Fibroblast of pulmonary artery (primary cell): ENCODE measurements at places on chromosomes 7 and 10.

DNA sequence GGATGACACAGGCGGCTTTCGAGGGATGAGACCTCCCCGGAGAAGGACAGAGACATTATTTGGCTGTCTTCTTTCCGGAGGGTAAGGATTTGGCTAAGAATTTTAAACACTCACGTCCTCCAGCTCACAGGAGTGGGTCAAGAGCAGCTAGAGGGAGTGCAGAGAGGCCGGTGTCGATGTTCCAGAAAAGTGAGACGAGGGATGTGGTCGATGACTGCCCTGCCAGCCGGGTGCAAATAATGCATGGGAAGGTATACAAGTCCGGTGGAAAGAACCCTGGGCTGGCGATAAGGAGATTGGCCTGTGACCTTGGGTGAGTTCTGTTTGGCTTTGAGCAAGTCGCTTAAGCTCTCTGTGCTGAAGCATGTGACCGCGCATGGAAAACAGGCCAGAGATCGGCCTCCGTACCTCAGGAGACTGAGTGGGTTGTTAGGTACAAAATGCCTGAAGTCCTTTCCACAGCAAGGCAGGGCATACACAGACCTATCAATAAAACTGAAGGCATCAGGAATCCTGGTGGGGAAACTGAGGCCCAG, 149.1 kb downstream of the UBE2H start:
- no peak for DNase-seq

GRCh38 chr10:76972541-76972940, 665.1 kb downstream of the KCNMA1 start:
- no peak for DNase-seq

DNA sequence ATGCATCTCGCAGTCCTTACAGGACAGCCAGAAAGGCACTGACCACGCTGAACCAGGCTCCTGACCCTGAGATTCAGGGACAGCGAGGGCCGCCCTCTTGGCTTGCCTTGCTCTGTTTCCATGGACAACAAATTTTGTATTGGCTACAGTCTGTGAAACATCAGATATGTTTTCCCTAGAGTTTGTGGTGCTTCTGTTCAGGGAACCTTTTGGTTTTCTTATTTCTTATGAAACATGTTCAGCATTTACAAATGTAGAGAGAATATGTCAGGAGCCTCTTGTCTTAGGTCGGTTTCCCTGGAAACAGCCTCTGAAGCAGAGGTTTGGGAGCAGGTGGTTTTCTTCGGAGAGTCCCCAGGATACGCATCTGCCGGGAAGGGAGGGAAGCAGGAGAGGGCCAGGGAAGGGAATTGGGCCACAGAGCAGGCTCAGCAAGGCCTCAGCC, 260.1 kb downstream of the CCDC3 start:
- DNase-seq = no peak

- no peak for DNase-seq
Observed at GRCh38 chr7:50674299-50674698, 108.4 kb downstream of the GRB10 start.

GRCh38 chr7:9921326-9921725, 1052.3 kb upstream of the PHF14 start:
- DNase-seq = no peak

DNA sequence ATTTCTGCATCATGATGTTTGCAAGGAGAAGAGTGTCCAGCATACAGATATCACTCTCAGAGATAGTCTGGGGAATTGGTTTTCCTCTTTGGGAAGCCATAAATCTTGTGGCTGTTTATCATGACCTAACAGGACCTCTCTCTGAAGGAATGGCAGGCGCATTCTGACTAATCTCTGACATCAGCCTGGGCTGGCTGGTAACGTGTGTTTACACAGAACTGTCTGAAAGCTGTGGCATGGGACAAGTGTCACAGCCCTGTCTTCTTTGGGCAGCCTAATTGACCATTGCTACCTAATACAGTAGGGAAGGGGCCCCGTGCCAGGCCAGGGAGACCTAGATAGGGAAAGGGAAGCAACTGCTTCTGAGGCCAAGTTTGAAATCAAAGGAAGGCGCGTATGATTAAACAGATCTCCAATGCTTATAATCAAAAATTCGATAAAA, 73.9 kb upstream of the CABCOCO1 start:
- no peak for DNase-seq

GRCh38 chr10:44689368-44689767, 221.8 kb upstream of the TMEM72 start:
- peak; percentile 14 for DNase-seq

DNA sequence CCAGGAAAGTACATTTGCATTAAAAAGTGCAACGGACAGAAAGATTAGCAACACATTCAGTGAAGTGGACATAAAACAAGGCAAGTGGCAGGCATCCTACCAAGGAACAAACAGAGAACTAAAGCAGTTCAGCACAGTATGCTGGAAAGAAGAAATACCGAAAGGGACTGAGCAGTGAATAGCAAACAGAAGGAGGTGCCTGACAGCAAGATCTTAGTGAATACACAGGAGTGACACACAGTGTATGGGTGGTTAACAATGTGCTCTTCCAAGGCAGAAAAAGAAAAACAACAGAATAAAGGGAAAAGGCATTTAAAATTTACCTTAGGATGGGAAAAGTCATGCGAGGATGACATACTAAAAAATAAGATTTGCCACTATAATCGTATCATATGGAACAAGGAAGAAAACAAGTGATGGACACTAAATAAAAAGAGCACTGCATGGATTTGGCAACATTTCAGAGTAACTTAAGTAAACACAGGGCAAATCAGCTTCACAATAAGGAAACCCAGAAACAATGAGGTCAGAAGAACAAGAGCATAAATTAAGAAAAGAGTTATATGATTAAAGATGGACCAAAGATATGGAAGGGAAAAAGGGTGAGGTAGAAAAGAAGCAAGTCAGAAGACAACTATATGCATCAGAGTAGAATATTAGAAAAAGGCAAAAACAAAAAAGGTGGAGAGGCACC, 29.5 kb downstream of the MEST start:
- DNase-seq = no peak

DNA sequence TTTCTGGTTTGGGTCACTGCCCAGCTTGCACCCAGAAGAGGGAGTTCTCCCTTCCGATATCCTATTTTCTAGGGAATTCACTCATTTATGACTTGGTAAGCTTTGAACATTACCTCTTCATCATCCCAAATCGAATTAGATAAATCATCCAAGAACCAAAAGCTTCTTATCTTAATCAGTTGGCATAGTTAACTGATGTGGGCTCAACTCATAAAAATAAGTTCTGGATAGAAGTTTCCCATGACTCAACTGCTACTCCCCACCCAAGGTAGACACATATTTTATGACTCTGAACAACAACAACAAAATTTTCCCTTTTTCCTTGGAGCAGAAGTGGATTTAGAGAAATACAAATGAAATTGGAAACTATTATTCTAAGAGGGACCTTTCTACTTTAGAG, 102.9 kb upstream of the CCDC6 start:
- no peak for DNase-seq

DNA sequence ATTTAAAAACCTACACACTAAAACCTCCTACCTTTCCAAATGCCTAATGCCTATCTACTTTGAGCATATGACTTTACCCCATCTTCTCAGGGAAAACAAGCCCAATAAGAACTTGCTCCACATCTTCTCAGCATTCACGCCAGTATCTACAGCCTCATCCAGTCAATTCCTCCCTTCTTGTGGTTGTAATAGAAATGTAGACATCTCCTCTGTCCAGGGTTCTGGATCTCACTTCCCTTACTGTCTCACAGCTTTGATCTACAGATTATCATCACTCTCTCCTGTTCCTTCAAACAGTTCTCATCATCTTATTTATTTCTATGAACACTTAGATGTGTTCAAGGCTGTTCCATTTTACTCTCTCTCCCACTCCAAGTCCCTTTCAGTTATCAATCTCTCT, 70.4 kb upstream of the NOBOX start:
- DNase-seq = no peak

DNA sequence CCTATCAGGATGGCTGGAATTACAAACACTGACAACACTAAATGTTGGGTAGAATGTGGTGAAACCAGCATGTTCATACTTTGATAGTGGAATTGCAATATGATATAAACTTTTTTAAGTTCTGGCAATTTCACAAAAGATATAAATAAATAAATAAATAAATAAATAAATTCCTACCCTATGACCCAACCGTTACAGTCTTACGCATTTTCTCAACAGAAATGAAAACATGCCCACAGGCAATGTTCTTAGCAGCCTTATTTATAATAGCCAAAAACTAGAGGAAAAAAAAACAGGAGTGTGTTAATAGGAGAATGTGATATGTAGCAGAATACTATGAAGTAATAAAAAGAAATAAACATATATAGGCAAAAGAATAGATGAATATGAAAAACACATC, 318.9 kb downstream of the IPMK start:
- DNase-seq = no peak

GRCh38 chr10:126583552-126584200, 86.8 kb downstream of the C10orf90 start:
- no peak for DNase-seq

GRCh38 chr7:26620352-26620751, 244.0 kb downstream of the SKAP2 start:
- DNase-seq = no peak

DNA sequence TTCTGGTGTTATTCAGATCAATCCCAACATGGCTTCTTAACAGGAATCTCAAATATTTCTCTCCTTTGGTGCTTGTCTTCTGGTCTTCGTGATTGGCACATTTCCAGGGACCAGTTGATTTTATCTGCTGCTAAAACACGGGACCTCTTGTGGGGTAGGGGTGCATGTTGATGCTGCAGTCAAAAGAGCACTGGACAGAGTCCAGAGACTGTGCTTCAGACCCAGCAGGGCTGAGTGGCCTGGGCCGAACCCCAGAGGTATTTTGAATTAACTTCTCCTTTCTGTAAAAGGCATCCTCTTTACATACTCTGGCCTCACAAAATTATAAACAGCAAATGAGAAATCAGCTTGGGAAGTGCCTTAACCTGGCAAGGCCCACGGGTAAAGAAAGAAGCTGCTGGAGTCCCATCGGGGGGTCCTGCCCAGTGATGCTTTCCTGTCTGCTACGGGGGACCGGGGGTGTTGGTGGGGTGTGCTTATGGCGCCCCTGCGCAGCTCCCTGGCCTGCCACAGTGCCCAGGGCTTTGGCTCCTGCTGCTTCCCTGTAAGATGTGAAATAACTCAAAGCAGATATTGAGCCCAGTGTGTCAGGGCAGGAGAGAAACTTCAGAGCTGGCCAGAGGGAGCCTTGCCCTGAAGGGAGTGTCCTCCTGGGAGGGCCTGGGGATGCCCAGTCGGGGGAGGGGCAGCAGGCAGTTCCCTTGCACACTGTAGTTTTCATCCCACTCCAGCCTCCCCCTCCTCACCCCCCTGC, 230.5 kb downstream of the TCF7L2 start:
- DNase-seq = no peak

DNA sequence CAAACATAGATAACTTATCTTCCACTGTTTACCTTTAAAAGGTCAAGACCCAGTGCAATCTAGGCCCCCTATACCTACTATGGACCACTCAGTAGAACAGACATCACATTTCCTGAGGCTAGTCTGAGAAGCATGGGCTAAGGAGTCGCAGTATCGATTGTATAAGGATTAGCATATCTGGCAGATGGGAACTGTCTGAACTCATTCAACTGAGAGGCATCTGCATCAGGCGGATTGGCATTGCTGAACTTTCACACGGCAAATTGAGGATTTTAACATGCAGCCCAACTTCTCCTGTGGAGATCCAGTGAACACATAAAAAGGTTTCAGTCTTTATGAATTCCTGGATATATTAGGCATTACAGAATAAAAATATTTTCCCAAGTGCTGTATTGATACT, 89.1 kb upstream of the LRGUK start:
- no peak for DNase-seq

DNA sequence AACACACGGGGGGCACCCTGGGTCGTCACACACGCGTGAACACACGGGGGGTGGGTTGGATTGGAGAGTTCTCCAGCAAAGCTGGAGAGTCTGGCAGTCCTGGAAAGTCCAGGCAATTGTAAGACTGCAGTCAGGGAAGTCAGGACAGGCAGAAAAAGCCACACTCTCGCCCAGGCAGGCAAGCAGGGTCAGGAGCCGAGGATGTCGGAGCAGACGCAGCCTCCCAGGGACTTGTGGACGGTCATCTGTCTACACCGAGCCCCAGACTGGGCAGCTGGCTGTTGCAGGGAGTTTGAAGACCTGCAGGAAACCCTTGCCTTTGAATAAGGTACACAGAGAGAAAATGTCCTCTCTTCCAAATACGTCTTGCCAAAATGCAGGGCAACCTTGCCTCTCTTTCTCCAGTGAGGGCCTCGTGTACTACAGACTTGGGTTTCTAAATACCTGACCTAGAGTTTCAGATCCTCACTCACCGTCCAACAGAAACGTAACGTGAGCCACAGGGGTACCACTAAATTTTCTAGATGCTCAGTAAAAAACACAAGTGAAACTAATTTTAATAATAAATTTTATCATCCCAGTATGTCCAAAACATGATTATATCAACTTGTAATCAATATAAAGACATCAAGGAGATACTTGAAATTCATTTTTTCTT, 176.7 kb downstream of the ADARB2 start:
- no peak for DNase-seq

- no peak for DNase-seq
Observed at GRCh38 chr10:98994030-98994429, 241.6 kb downstream of the HPSE2 start.

DNA sequence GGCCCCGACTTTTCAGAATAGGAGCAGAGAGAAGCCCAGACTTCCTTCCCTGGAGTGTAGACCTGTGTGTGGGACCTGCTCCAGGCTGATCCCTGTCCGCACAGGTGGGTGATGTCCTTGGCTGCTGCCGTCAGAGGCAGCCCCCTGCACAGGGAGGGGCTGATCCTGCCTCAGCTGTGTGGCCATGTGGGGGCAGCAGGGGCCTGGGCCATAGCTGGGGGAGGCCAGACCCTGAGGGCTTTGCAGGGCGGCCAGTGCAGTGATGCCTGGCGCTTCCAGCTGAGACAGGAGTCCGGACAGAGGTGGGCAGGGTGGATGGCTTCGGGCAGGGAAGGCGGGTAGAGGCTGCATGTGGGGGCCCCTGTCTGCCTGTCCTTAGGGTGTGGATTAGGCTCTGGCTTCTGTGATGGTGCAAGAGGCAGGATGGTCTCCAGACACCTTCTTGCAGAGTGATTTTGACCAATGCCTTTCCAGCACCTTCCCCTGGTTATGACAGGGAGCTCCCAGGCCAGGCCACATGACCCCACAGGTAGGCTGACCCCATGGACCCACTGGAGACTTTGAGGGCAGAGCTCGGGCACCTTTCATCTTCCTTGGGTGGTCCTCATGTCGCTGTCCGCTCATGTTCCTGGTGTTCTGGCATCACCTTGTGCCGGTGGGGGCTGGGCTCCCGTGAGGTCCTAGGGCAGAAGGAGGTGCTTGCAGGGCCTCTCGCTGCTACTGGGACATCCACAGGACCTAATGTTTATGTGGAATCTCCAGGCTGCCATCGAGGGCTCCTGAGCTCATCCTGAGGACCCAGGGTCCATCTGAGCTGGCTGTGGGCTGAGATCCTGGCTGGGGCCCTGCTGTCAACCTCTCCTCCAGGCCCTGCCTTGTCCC, 141.5 kb downstream of the ADCY1 start:
- no peak for DNase-seq

GRCh38 chr7:5584821-5585220, 161.2 kb upstream of the TNRC18 start:
- DNase-seq = no peak
